A549 treated with Hydrocortisone at 1 μM for 4 hours (cell line): ENCODE measurements at places on chromosomes 12 and 14. TPM values are rescaled to one million over a fixed set of nuclear protein-coding genes. Genes with fewer than 3 reads are reported as not detected.

The EML1 gene
- total RNA-seq = 28.1 to 41.4 TPM (median 33.6 TPM) in 5 replicates

The CLEC4D gene
- not detected in 5 replicates for total RNA-seq

The TAS2R19 gene
- 0.13 to 0.17 TPM (median 0.14 TPM) in 3 of 5 replicates, not detected in the others for total RNA-seq

The SMIM41 gene
- not detected in 5 replicates for total RNA-seq

The TMEM253 gene
- total RNA-seq = 0.35 to 1.0 TPM (median 0.81 TPM) in 5 replicates

The KRT75 gene
- 0.07 to 0.18 TPM (median 0.09 TPM) in 5 replicates for total RNA-seq

The NPAS3 gene
- not detected in 5 replicates for total RNA-seq

The LTB4R2 gene
- total RNA-seq = 3.0 to 4.9 TPM (median 3.8 TPM) in 5 replicates

The JPH4 gene
- 0.06 to 0.10 TPM (median 0.08 TPM) in 5 replicates for total RNA-seq

The ITGA7 gene
- total RNA-seq = 1.3 to 2.2 TPM (median 1.7 TPM) in 5 replicates

The KLRG1 gene
- 1.1 to 2.5 TPM (median 1.2 TPM) in 5 replicates for total RNA-seq

The PTPN21 gene
- total RNA-seq = 7.1 to 9.7 TPM (median 9.0 TPM) in 5 replicates

The TBC1D30 gene
- 1.1 to 1.4 TPM (median 1.3 TPM) in 5 replicates for total RNA-seq

The PPP1CC gene
- total RNA-seq = 141 to 162 TPM (median 155 TPM) in 5 replicates

The NUAK1 gene
- total RNA-seq = 5.8 to 6.6 TPM (median 6.0 TPM) in 5 replicates

The GLT1D1 gene
- total RNA-seq = not detected in 5 replicates

The ACOT4 gene
- total RNA-seq = 1.5 to 2.4 TPM (median 2.2 TPM) in 5 replicates

The SRP54 gene
- total RNA-seq = 56.4 to 72.8 TPM (median 57.8 TPM) in 5 replicates

The RIN3 gene
- total RNA-seq = 19.8 to 22.4 TPM (median 21.1 TPM) in 5 replicates

The FOXG1 gene
- total RNA-seq = 0.13 to 0.22 TPM (median 0.18 TPM) in 5 replicates

The PLXNC1 gene
- 0.06 to 0.43 TPM (median 0.15 TPM) in 5 replicates for total RNA-seq

The ENDOU gene
- 0.05 TPM in 2 of 5 replicates, not detected in the others for total RNA-seq

The RNU6-8 gene
- not detected in 5 replicates for total RNA-seq

The ACOT6 gene
- total RNA-seq = not detected in 5 replicates

The SLC35F4 gene
- total RNA-seq = not detected in 5 replicates

The METTL17 gene
- 67.0 to 76.5 TPM (median 72.4 TPM) in 5 replicates for total RNA-seq

The PRH2 gene
- total RNA-seq = 0.29 to 0.47 TPM in 2 of 5 replicates, not detected in the others

The PTHLH gene
- total RNA-seq = 12.1 to 13.9 TPM (median 13.2 TPM) in 5 replicates

The ETV6 gene
- total RNA-seq = 3.3 to 4.4 TPM (median 3.6 TPM) in 5 replicates

The SDR9C7 gene
- 0.06 TPM in 1 of 5 replicates, not detected in the others for total RNA-seq

The CPNE6 gene
- total RNA-seq = 0.15 to 0.17 TPM in 2 of 5 replicates, not detected in the others

The C2CD5 gene
- total RNA-seq = 10.3 to 15.4 TPM (median 13.4 TPM) in 5 replicates

The OTX2 gene
- total RNA-seq = not detected in 5 replicates

The SPATA7 gene
- 3.4 to 4.8 TPM (median 3.9 TPM) in 5 replicates for total RNA-seq

The KRT2 gene
- not detected in 5 replicates for total RNA-seq

The C3AR1 gene
- total RNA-seq = not detected in 5 replicates

The PTPRR gene
- 0.21 to 0.46 TPM (median 0.36 TPM) in 5 replicates for total RNA-seq

The LRTM2 gene
- 0.07 to 0.15 TPM in 2 of 5 replicates, not detected in the others for total RNA-seq

The FOXN4 gene
- 0.03 to 0.08 TPM (median 0.03 TPM) in 3 of 5 replicates, not detected in the others for total RNA-seq

The CLEC7A gene
- not detected in 5 replicates for total RNA-seq

The KCNMB4 gene
- total RNA-seq = 0.16 to 0.45 TPM (median 0.30 TPM) in 5 replicates

The YEATS4 gene
- 28.5 to 64.1 TPM (median 33.6 TPM) in 5 replicates for total RNA-seq

The CPM gene
- 5.5 to 7.4 TPM (median 5.7 TPM) in 5 replicates for total RNA-seq

The C12orf76 gene
- total RNA-seq = 6.0 to 8.5 TPM (median 7.7 TPM) in 5 replicates

The GRIN2B gene
- total RNA-seq = 3.7 to 4.9 TPM (median 4.7 TPM) in 5 replicates

The BIN2 gene
- total RNA-seq = 0.09 to 0.25 TPM (median 0.14 TPM) in 5 replicates
